Common myeloid progenitor, CD34-positive (primary cell): ENCODE measurements at places on chromosomes 12 and 14.

DNA sequence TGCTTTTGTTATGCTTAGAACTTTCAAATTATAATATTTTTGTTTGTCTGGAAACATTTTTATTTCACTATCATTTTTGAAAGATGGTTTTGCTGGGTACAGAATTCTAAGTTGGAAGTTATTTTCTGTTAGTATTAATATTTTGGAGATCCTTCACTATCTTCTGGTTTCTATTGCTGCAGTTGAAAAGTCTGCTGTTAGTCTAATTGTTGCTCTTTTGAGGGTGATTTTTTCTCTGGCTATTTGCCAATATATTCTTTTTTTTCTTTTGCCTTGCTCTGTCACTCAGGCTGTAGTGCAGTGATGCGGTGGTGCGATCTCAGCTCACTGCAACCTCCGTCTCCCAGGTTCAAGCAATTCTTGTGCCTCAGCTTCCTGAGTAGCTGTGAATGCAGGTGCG lies 28.2 kb upstream of the ARID2 start:
- DNase-seq, result peak; percentile 61
- H3K4me1 ChIP-seq, result no peaks in the 10 kb centered on the region
- no peaks in the 10 kb centered on the region for H3K27me3 ChIP-seq
- H3K27ac ChIP-seq, result no peak overlapping the region

DNA sequence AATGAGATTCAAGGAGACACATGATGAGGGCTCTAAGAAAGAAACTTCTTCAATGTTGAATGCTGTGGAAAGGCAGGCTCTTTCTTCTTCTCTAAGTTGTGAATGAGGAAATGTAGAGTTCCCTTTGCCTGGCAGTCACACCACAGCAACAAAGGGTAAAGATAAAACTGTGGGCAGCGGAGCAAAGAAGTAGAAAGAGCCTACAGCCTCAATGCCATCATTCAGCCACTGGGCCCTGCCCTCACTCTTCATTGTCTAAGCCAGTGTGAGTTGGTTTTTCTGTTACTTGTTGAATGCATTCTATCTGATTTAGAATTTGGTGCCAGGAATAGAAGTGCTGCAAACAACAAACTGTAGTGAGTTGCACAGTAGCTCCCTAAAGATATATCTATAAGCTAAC lies 12.2 kb downstream of the SDR9C7 start:
- no peaks in the 10 kb centered on the region for H3K27me3 ChIP-seq
- H3K36me3 ChIP-seq, result no peaks in the 10 kb centered on the region
- H3K4me1 ChIP-seq, result no peaks in the 10 kb centered on the region
- no peak overlapping the region for H3K27ac ChIP-seq

DNA sequence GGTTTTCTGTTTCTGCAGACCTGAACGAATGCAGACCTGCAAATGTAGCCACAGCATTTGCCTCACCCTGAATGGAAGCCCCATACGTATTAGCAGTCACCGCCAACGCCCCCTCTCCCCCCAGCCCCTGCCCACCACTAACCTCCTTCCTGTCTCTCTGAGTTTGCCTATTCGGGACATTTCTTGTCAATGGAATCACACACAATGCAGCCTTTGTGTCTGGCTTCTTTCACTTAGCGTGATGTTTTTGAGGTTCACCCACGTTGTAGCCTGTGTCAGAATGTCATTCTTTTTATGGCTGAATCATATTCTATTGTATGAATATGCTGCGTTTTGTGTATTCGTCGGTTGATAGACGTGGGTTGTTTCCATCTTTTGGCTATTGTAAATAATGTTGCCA lies 178.6 kb downstream of the AACS start:
- H3K36me3 ChIP-seq, result no peaks in the 10 kb centered on the region
- no peaks in the 10 kb centered on the region for H3K4me1 ChIP-seq
- H3K27ac ChIP-seq, result no peak overlapping the region
- H3K4me3 ChIP-seq, result no peak overlapping the region
- peaks cover 4% of the 10 kb centered on the region for H3K27me3 ChIP-seq

- DNase-seq, result no peak
- H3K4me3 ChIP-seq, result no peak overlapping the region
- H3K4me1 ChIP-seq, result no peaks in the 10 kb centered on the region
- H3K27ac ChIP-seq, result no peak overlapping the region
- no peaks in the 10 kb centered on the region for H3K27me3 ChIP-seq
These were observed 146.3 kb downstream of the PLCZ1 start for GRCh38 chr12:18591473-18591872.

DNA sequence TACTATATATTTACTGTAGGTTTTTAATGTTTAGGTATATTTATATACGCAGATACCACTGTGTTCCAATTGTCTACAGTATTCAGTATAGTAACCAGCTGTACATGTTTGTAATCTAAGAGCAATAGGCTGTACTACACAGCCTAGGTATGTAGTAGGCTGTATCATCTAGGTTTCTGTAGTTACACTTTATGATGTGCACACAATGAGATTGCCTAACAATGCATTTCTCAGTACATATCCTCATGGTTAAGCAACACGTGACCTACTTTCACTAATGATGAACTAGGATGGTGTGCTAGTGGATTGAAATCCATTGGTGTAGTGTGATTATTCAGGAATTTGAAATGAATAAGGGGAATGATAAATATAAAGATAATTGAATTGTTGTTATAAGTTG lies 77.7 kb downstream of the ETNK1 start:
- peaks cover 4% of the 10 kb centered on the region for H3K4me1 ChIP-seq
- DNase-seq, result no peak
- no peak overlapping the region for H3K27ac ChIP-seq
- no peaks in the 10 kb centered on the region for H3K36me3 ChIP-seq
- no peaks in the 10 kb centered on the region for H3K27me3 ChIP-seq

- no peak overlapping the region for H3K4me3 ChIP-seq
- H3K4me1 ChIP-seq, result no peaks in the 10 kb centered on the region
- DNase-seq, result no peak
These were observed 139.4 kb upstream of the CNTN1 start for GRCh38 chr12:40552868-40553267.

DNA sequence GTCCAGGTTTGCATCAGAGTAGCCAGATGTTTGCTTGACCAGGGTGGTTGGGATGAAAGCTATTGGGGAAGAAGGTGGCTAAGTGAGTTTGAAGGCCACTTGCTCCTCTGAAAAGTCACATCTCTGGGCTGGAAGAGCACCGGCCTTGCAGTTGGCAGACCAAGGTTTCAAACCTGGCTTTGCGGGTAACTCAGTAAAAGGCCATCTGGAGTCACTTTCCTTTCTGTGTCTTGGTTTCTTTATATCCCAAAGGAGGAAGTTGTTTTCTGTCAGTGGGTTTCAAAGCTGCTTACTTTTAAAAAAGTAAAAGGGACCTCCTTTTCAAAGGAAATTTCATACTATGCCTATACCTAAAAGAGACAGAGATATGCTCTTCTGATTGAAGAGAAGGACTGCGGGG lies 26.2 kb upstream of the CMA1 start:
- no peak overlapping the region for H3K4me3 ChIP-seq
- no peak overlapping the region for H3K27ac ChIP-seq
- H3K4me1 ChIP-seq, result peaks cover 21% of the 10 kb centered on the region

DNA sequence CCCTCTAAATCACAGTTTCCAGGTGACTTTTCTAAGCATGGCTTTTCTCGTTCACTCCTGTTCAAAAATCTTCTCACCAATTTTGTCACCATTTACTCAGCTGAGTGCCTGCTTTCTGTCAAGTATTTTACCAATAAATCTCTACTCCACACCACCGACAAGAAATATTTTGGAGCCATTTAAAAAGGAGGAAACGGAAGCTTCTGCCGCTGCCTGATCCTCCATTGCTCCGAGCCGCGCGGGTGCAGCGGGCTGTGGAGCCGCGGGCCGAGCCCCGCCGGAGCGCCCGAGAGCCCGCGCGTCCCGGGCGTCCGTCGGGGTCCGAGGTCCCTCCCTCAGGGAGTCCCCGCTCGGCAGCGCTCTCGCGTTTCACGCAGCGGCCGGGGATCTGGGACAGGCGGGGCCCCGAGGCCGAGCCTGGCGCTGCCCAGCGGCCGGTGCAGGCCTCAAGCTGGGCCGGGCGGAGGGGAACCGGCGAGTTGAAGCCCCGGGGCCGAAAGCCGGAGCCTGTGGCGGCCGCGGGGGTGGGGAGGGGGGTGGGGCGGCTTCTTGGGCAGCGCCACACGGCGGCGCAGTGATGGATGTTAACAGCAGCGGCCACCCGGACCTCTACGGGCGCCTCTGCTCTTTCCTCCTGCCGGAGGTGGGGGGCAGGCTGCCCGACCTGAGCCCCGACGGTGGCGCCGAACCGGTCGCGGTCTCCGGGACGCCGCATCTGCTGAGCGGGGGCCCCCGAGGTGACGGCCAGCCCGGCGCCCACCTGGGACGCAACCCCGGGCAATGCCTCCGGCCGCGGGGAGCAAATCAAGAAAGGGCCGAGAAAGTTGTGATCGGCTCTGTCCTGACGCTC lies 1.1 kb upstream of the HEBP1 start:
- peaks cover 51% of the 10 kb centered on the region for H3K4me1 ChIP-seq
- peak; percentile 73 for DNase-seq
- H3K36me3 ChIP-seq, result peaks cover 9% of the 10 kb centered on the region
- no peaks in the 10 kb centered on the region for H3K27me3 ChIP-seq
- peak overlapping the region; percentile 77 for H3K4me3 ChIP-seq

GRCh38 chr14:100392356-100392755 lies 69.2 kb downstream of the SLC25A47 start:
- DNase-seq, result no peak
- H3K27ac ChIP-seq, result no peak overlapping the region
- no peaks in the 10 kb centered on the region for H3K27me3 ChIP-seq
- no peak overlapping the region for H3K4me3 ChIP-seq

DNA sequence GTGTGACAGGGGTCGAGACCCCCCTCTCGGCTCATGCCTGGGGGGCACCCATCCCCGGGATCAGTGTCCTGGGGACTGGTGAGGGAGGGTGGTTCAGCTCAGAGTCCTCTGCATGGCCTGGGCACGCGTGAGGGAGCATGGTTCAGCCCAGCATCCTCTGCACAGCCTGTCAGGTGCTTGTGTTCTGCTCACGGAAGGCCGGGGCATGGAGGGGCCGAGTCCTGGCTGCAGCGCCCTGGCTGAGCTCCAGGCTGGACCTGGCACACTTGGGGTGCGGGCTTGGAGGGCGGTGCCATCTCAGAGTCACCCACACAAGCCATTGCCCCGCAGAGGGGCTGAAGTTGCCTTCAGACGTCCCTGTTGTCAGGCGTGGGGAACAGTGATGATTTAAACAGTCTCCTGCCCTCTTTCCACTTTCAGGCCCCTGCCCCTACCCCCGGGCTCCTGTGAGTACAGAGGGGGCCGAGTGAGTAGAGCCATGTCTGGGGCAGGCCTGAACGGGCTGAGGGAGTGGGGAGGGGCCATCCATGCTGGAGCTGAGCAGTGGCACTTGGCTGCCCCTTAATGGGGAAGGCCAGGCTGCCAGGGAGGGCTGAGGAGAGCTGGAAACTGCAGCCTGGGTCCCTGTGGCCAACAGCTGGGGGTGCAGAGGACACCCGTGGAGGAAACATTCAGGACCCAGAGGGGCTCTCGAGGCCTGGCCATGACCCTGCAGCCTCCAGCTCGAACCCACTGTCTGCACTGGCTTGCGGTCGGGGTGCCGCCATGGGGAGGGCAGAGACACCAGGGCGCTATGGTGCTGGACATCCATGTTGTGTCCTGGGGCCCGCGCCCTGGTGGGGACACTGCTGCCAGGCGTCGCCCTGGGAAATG lies 22.5 kb downstream of the FBRSL1 start:
- no peak overlapping the region for H3K27ac ChIP-seq
- H3K4me1 ChIP-seq, result no peaks in the 10 kb centered on the region
- no peak for DNase-seq
- peaks cover 46% of the 10 kb centered on the region for H3K36me3 ChIP-seq
- peaks cover 26% of the 10 kb centered on the region for H3K27me3 ChIP-seq
- H3K4me3 ChIP-seq, result no peak overlapping the region

GRCh38 chr14:61132336-61132735 lies 148.8 kb downstream of the TMEM30B start:
- DNase-seq, result no peak
- H3K36me3 ChIP-seq, result no peaks in the 10 kb centered on the region
- H3K27ac ChIP-seq, result no peak overlapping the region
- H3K27me3 ChIP-seq, result no peaks in the 10 kb centered on the region

DNA sequence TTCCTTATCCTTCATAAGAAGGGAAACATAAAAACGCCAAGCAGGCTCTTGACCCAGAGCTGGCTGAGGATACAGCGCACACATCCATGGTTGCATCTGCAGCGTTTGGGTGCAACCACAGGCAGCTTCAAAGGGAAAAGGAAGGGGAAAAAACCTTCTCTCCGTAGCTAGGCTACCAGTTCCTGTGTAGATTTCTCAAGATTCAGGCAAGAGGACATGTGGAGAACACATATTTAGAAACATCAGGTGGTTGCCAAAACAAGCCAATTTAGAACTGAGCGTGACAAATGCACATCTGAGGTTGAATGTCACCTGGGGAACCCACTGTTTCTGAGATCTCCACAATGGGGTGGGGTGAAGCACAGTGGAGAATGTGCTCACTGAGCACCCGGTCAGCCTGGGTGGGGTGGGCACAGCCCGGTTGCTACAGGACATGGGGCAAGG lies 78.3 kb upstream of the BDKRB2 start:
- DNase-seq, result peak; percentile 68
- no peak overlapping the region for H3K27ac ChIP-seq
- peaks cover 2% of the 10 kb centered on the region for H3K27me3 ChIP-seq
- peaks cover 12% of the 10 kb centered on the region for H3K4me1 ChIP-seq
- H3K4me3 ChIP-seq, result no peak overlapping the region

- H3K27me3 ChIP-seq, result no peaks in the 10 kb centered on the region
- peaks cover 7% of the 10 kb centered on the region for H3K4me1 ChIP-seq
- DNase-seq, result no peak
- no peak overlapping the region for H3K27ac ChIP-seq
- H3K36me3 ChIP-seq, result no peaks in the 10 kb centered on the region
- no peak overlapping the region for H3K4me3 ChIP-seq
These were observed 78.8 kb upstream of the SLC38A4 start for GRCh38 chr12:46904406-46905238.

DNA sequence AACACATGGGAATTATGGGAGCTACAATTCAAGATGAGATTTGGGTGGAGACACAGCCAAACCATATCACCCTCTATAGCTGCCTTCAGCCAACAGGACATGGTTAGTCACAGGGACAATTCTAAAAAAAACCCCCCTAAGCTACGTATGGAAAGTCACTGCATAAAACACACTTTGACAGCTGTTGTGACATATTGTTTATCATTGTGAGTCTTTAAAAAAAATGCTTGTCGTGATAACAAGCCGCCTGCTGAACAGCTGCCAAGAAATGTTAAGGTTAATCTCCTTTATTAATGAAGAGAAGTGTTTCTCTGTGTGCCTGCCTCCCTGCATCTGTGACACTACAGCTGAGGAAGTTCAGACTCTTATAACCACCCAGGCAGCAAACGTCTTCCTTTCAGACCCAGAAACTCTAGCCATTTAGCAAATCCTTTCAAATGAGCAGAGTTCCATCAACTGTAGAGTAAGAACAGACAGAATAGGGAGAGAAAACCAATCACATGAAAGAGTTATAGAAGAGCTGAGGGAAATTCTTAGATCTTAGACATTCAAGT lies 1459.6 kb upstream of the TMEM132C start:
- no peaks in the 10 kb centered on the region for H3K36me3 ChIP-seq
- H3K27me3 ChIP-seq, result no peaks in the 10 kb centered on the region
- H3K4me1 ChIP-seq, result no peaks in the 10 kb centered on the region
- H3K4me3 ChIP-seq, result no peak overlapping the region
- no peak for DNase-seq
- no peak overlapping the region for H3K27ac ChIP-seq

- H3K27ac ChIP-seq, result no peak overlapping the region
- peaks cover 50% of the 10 kb centered on the region for H3K4me1 ChIP-seq
- no peaks in the 10 kb centered on the region for H3K36me3 ChIP-seq
- peak; percentile 94 for DNase-seq
These were observed 417.0 kb downstream of the DPF3 start for GRCh38 chr14:72476657-72477499.

- H3K4me3 ChIP-seq, result peak overlapping the region; percentile 45
- DNase-seq, result peak; percentile 68
- peaks cover 12% of the 10 kb centered on the region for H3K36me3 ChIP-seq
- H3K4me1 ChIP-seq, result peaks cover 29% of the 10 kb centered on the region
- H3K27me3 ChIP-seq, result no peaks in the 10 kb centered on the region
These were observed 11.6 kb upstream of the NEK9 start for GRCh38 chr14:75138492-75138891.
